CD4-positive, alpha-beta T cell treated with Interleukin-2 at 100 ng/mL for 4 hours (primary cell): ENCODE measurements at places on chromosomes 5 and 9.

DNA sequence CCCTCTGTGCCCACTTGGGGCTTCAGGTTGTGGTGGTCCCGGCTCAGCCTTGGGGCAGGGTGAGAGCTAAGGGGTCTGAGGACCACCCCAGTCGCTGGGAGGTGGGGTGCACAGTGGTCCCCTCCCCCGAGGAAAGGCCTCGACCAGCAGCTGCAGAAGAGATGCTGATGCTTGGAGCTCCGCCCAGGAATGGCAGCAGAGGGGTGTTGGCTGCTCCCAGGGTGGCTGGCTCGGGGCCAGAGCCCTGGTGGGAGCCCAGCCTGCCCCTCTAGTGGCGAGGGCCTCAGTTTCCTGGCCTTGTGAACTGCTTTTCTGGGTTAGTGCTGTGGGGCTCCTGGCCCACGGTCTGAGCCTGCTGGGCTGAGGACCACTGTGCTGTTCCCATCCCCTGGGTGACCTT lies 1.2 kb downstream of the DIPK1B start:
- DNase-seq: no peak

- DNase-seq: no peak
These were observed 92.0 kb downstream of the AMBP start for GRCh38 chr9:113985968-113986585.

DNA sequence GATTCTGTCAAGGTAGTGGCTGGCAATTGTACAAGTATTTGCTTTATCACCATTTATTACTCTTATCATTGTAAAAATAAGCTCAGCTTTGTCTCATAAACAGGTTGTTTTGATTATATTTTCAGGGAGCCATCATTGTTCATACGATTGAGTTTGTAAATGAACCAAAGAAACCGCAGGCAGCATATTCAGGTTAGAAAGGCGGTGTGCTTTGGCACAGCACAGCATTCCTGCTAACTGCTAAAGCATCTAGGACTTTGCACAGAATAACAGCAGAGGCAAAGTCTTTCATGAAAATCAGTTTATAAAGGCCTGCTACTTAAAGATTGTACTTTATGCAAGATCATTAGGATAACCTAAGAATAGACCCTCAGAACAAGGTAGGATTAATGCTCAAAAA lies 281.5 kb upstream of the SLC24A2 start:
- DNase-seq: no peak

DNA sequence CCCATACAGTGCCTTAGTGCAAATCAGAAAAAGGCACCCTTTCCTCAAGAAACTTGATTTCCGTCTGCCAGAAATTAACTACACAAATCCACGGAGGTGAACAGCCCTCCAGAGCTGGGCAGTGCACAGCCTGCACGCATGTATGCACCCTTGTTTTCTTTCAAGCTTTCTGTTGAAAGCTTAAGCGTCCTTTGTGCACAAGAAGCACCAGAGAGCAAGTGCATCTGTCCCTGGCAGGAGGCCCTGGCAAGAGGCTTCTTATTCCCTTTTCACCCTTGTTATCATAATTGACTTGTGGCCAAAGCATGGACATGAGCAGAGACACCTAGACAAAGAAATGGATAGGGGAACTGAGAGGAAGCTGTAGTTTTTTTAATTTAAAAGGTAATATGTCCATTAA lies 47.4 kb upstream of the ATG10 start:
- DNase-seq: no peak

DNA sequence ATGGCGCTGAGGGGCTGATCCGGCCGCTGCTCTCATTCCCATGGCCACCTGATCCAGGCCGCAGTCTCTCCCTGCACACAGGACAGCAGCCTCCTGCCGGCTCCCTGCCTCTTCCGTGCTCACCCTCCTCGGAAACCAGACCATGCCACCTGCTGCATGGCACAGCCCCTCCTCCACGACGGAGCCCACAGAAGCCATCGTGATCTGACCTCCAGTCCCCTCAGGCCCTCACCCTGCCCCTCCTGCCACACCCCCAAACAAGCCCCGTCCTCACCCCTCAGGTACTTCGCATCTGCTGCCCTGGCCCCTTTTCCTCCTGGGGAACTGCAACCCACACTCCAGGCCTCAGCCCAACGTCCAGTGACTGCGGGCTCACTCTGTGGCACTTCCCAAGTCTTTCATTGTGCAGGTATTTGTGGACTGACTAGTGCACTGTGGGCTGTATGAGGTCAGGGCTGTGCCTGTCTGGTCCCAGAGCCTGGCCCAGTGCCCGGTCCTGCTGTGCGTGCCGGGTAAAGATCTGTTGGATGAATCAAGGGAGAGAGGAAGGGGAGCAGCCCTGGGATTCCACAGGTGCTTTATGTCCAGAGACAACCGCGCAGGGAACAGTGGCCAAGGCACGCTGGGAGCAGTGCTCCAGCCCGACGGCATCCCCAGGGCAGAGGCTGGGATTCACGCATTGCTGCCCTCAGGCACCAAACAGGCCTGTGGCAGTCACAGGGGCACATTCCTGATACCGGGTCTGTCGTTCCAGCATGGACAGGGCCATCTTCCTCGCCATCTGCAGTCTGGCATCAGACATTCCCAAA lies 86.1 kb downstream of the ADAMTS2 start:
- no peak for DNase-seq

- no peak for DNase-seq
These were observed 1.8 kb downstream of the RPL12 start for GRCh38 chr9:127449332-127449966.

GRCh38 chr9:95770653-95771131 lies 104.8 kb upstream of the ERCC6L2 start:
- DNase-seq: no peak

DNA sequence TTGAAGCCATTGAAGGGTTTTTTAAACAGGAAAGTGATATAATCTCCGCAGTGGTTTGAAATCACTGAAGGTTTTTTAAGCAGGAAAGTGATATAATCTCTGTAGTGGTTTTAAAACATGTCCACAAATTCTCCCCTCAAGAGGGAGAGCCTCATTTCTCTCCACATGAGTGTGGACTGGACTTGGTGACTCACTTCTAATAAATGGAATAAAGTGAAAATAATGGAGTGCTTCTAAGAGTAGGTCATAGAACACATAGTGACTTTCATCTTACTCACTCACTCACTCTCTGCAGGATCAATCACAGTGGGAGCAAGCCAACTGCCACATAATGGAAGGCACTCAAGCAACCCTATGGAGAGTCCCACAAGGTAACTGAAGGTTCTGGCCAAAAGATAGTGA lies 12.0 kb downstream of the CTNNAL1 start:
- peak; percentile 7 for DNase-seq

DNA sequence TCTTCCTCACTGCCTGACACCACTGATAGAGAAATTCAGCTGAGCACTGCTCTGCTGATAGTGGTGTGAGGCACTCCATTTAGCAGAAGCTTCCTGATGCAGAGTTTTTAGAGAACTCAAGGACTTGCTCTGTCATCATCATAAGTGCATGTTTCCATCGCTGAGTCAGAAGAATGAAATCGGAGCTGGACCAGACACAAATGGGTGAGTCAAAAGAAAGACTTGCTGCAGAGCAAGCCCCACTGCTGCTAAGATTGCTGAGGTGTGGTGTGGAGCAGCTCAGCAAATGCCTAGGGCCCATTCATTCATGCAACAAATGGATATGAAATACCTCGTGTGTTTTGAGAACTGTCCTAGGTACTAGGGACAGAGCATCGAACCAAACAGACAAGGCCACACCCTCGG lies 410.2 kb upstream of the SLC30A5 start:
- DNase-seq: no peak

GRCh38 chr5:56128113-56128512 lies 105.0 kb downstream of the ANKRD55 start:
- DNase-seq: no peak

GRCh38 chr9:106486685-106487084 lies 376.3 kb upstream of the ZNF462 start:
- no peak for DNase-seq

- no peak for DNase-seq
These were observed 43.6 kb upstream of the SLC30A5 start for GRCh38 chr5:69050214-69050613.

- DNase-seq: no peak
These were observed 62.8 kb upstream of the ZFAND5 start for GRCh38 chr9:72427801-72428200.

DNA sequence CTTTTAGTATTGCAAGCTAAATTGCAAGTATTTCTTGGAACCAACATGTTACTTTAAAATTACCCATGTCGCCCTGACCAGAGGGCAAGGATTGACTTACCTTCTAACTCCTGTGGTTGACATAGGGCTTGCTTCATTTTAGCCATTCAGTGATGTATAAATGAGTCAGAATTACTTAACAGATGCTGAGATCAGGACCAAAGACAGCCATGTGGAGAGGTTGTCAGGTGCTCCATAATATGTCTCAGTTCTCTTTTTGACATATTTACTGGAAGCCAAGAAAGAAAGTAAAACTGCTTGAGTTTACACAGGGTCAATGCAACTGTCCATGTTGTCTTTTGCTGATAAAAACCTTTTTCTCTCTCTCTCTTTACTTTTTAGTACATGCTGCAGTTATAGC lies 33.2 kb downstream of the F2RL2 start:
- no peak for DNase-seq

DNA sequence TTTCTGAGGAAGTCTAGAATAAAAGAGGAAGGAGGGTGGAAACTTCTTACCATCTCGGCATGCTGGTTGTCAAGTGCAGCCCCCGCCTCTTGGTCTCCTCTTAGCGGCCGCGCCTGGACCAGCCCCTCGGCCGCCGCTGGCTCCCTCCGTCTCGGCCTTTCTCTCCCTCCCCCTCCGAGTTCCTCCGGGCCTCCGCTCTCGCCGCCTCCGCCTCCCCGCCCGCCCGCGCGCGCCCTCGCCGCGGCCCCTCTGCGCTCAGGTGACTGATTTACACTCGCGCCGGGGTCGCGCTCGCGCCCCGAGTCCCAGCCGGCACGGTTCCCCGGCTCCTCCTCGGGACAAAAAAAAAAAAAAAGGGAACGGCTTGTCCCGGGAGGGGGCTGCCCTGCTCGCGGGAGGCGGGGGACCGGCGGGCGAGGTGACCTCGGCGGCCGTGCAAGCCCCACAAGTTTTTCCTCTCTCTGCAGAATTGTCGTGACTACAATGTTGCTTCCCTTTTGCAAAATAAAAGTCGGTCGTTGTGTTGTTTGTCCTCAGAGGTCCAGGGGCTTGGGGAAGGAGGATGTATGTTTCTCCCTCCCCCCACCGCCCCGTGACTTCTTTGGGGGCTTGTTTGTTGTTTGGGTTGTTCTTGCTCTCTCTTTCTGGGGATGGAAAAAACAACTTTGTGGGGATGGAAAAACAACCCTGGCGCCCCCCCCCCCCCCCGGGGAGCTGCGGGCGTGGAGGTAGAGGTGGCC lies at the start of gene BNC2:
TSS of gene BNC2 (minus strand) at position 75 of the 740 bp plus-strand sequence. CDS start at position 53, 22 bp downstream.
- no peak for DNase-seq

DNA sequence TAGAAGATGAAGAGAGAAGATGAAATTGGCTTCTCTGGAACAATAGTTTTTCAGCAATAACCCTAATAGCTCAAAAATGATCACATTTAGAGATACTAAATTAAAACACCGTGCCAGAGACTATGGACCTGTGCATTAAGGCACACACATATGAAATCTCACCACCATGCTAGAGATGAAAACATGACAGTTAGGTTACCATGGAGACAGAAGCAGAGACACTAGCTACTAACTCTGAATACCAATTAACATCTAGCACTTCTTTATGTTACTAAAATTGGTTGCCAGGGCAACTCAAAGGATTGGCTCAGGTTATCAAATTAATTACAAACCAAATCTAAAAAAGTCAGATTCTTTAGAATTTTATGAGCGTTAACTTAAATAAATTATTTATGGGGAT lies 337.7 kb downstream of the PLK2 start:
- no peak for DNase-seq

DNA sequence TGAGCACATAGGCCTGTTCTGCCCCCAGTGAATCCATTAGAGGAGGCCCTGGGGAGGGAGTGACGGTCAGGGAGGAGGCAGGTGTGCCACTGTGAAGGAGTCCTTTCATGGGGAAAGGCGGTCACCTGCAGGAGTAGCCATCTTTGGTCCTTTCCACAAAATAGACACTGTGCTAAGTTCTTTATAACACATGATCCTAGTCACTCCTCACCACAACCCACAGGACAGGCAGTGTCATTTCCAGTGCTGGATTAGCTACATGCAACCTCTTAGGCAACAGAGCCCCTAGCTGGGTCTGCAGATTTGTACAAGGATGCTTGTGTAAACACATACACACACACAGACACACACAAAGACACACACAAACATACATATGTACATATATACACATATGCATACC lies 18.3 kb downstream of the DOCK2 start:
- no peak for DNase-seq

GRCh38 chr5:41413074-41413473 lies 97.3 kb downstream of the PLCXD3 start:
- DNase-seq: no peak

- no peak for DNase-seq
These were observed 72.9 kb downstream of the ARHGEF37 start for GRCh38 chr5:149654231-149654630.

- no peak for DNase-seq
These were observed 38.3 kb upstream of the ADRA1B start for GRCh38 chr5:159877894-159878448.

DNA sequence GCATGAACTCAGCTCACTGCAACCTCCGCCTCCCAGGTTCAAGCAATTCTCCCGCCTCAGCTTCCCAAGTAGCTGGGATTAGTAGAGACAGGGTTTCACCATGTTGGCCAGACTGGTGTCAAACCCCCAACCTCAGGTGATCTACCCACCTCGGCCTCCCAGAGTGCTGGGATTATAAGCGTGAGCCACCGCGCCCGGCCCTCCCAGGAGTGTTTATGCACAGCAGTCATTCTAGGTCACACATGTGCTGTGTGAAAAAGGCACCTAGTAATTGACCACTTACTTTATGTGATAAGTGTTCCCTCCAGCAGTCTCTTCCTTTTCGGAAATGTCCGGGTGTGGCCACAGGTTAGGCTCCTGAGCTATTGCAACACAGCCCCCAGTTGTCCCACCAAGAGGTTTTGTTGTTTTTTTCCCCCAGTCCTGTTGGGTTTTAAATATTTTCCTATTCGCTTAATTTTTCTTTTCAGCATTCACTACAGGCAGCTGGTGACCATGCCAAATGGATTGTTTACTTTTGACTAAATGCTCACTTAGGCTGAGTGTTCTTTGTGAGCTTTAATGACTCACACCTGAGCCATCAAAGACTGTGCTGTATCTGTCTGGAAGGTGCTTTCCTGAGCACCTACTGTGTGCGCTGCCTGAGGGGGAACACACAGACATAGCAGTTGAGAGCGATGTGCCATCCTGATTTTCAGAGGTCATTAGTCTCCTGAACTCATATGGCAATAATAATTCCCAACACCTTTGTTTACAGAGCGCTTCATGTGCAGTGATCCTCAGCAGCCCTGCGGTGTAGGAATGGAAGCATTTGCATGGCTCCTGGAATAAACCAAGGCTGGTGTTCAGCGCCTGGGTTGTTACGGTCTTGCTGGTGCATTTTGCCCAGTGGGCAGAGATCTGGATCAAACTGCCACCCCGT lies 94.3 kb downstream of the MVB12B start:
- DNase-seq: no peak

DNA sequence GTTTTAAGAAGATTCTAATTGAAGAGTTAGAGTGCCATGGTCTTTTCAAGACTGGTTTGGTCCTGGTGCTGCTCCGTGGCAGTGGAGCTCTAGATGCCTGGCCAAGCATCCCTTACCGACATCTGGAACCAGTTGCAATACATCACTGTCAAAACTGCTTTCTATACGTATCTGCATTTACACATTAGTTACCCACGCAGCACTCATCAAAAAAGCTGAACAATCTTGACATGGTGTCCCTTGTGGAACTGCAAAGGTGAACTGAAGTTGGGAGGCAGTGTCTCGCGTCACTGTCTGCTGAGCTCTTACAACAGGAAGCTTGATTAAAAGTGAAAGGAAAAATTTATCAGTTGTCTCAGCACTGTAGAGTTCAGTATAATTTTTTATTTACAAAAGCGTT lies 82.6 kb downstream of the PBX3 start:
- DNase-seq: peak; percentile 65

GRCh38 chr5:13553896-13554295 lies 390.6 kb downstream of the DNAH5 start:
- DNase-seq: no peak
